ENCODE measurements at places on chromosomes 12 and 14.

DNA sequence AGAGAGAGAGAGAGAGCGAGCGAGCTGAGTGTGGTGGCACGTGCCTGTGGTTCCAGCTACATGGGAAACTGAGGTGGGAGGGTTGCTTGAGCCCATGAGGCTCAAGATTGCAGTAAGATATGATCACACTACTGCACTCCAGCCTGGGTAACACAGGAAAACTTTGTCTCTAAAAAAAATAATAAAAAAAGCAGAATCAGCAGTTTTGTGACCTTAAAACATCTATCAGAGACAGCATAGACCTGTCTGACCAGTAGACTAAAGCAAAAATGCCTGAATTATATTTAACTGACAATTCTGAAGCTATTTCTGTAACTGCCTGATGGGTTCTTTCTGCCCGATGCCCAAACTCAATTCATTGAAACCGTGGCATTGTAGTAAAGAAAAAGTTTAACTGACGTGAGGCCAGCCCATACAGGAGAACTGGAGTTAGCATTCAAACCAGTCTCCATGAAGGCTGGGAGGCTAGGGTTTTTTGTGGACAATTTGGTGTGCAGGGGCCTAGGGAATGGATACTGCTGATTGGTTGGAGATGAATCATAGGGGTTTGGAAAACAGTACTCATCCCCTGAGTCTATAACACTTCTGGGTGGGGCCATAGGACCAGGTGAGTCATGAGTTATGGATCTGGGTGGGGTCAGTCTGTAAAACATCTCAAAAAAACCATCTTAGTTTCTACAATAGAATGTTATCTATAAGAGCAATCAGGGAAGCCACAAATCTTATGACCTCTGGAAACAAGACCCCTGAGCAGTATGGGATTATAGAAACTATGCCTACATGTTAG lies 8.0 kb upstream of the RASSF8 start:
- peak; percentile 21 for DNase-seq

GRCh38 chr14:75675265-75675960 lies 14.4 kb downstream of the TTLL5 start:
- peak; percentile 21 for DNase-seq

DNA sequence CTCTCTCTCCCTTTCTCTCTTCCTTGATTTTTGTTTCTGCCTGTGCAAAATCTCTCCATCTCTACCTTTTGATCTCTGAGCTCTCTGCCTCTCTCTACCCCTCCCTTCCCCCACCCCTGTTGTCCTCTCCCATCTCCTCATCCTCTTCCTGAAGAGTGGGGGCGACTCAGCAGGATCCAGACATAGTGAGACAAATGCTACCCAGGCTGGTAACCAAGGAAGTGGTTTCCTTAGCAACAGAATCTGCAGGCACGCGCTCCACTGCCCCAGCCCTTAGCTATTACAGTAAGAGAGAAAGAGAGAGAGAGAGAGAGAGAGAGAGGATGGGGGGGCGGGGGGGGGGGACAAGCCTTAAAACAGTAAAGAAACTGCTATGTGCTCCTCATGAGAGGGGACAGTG lies 85.6 kb downstream of the CMKLR1 start:
- no peak for DNase-seq

- peak; percentile 58 for DNase-seq
Observed at GRCh38 chr12:3698218-3698974, 54.5 kb downstream of the CRACR2A start.

GRCh38 chr12:104784592-104784991 lies 173.5 kb downstream of the SLC41A2 start:
- DNase-seq = no peak

- DNase-seq = peak; percentile 84
Observed at GRCh38 chr14:23123419-23123818, 4.4 kb upstream of the CEBPE start.

GRCh38 chr12:27999970-28000369 lies 27.4 kb upstream of the PTHLH start:
- no peak for DNase-seq

GRCh38 chr12:121611306-121611705 lies 15.0 kb upstream of the ORAI1 start:
- DNase-seq = no peak

GRCh38 chr12:1185460-1186182 lies 194.6 kb downstream of the ERC1 start:
- no peak for DNase-seq

DNA sequence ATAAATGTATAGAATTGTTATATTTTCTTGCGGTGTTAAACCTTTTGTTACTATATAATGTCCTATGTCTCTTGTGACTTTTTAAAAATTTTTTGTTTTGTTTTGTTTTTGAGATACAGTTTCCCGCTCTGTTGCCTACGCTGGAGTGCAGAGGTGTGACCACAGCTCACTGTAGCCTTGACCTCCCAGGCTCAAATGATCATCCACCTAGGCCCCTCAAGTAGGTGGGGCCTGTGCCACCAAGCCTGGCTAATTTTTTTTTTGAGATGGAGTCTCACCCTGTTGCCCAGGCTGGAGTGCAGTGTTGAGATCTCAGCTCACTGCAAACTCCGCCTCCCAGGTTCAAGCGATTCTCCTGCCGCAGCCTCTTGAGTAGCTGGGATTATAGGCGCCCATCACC lies 26.5 kb upstream of the RCOR1 start:
- DNase-seq = no peak

DNA sequence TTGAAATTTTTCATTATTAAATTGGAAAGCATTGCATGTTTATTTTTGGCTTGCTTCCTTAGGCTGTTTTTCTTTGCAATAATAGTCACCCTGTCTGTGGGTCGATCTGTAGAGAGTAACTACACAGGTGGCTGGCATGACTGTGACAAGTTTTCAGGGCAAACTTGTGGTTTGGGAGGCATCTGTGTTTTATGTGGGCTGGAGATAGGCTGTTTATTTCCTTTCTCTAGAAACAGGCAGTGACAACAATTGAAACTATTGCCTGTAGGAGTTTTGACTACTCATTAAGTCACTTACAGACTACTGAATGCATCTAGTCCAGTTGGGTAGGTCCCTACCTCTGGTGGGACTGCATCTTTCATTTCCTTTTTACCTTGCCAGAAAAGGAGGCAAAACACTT lies 155.6 kb downstream of the DYRK2 start:
- DNase-seq = no peak

All from MCF 10A (cell line).